Activated T-helper 1 cell treated with anti-CD3 and anti-CD28 coated beads, Interleukin-2, amount 50 U/mL, for 16 hours (primary cell): ENCODE measurements at places on chromosomes 16 and 17.

GRCh38 chr17:231966-232807 lies 50.7 kb upstream of the DOC2B start:
- no peak for DNase-seq

DNA sequence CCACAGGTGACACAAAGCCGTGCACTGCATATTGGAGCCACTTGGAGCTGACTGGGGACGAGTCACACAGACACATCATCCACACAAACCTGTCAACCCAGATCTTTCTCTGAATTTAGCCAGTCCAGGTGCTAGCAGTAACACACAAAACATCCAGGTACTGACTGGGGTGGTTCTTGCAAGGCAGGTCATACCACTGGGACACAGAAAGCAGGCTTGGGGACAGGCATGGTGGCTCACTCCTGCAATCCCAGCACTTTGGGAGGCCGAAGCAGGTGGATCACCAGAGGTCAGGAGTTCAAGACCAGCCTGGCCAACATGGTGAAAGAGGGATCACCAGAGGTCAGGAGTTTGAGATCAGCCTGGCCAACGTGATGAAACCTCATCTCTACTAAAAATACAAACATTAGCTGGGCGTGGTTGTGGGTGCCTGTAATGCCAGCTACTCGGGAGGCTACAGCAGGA lies 14.9 kb downstream of the ENPP7 start:
- no peak for DNase-seq

- DNase-seq, result no peak
Observed at GRCh38 chr16:15604460-15605440, 38.2 kb downstream of the MARF1 start.

DNA sequence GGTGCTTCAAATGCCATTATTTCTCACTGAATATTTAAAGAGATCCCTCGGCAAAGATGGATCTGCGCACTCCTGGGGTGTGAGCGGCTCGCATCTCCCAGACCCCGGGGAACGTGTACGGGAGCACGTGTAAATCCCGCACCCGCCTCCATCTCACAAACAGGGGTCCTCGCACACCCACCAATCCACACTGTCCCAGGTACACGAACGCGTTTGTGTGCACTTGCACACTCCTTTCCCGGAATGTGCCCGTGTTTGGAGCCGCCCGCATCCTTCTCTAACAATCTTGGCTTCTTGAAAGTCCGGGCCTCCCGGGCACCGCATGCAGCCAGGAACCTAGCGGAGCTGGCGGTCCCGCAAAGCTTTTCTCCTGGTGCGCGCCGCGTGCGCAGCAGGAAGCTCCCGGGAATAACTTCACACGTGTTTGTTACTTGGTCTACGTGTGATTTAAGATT lies 2.5 kb upstream of the SALL1 start:
- no peak for DNase-seq

DNA sequence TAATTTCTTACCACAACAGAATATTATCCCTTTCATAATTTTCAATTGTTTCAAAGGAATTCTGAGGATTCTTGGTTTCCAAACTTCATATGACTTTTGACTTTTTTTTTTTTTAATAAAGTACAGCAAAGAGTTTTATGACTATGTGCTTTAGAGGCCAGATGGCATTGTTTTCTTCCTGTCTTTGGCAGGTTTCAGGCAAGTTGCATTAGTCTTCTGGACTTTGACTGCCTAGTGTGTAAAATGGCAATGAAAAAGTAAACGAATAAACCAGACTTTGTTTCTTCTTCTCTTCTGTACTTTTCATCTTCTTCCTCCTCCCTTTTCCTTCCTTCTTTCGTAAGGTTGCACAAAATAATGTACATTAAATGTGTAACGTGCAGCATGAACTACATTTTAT lies 172.6 kb upstream of the RBFOX1 start:
- DNase-seq, result no peak

DNA sequence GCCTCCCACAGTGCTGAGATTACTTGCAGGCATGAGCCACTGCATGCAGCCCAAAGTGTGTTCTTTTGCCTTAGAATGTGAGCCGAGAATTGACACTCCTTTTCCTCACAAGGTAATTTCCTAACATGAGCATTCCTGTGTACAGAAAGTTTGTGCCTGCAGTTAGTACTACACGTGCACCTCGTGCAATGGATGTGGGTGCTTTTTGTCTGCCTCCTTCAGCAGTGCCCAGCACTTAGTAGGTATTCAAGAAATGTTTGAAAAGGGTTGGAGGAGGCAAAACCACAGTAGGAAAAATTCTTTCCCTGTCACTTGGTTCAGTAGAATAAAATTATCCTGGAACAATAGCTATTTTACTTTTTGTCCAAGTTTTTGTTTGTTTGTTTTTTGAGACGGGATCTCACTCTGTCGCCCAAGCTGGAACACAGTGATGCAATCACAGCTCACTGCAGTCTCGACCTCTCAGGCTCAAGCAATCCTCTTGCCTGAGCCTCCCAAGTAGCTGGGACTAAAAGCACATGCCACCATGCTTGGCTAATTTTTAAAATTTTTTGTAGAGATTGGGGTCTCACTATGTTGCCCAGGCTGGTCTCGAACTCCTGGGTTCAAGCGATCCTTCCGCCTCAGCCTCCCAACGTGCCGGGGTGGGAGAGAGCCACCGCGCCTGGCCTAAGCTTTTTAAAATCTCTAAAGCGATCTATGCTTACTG lies 2.4 kb downstream of the NDE1 start:
- DNase-seq, result no peak

GRCh38 chr17:77326636-77327035 lies 185.9 kb downstream of the SEC14L1 start:
- no peak for DNase-seq
